ENCODE measurements at places on chromosomes 7 and 10.
A peak's percentile ranks its signal among the peaks of the same experiment; 100 is the strongest.

DNA sequence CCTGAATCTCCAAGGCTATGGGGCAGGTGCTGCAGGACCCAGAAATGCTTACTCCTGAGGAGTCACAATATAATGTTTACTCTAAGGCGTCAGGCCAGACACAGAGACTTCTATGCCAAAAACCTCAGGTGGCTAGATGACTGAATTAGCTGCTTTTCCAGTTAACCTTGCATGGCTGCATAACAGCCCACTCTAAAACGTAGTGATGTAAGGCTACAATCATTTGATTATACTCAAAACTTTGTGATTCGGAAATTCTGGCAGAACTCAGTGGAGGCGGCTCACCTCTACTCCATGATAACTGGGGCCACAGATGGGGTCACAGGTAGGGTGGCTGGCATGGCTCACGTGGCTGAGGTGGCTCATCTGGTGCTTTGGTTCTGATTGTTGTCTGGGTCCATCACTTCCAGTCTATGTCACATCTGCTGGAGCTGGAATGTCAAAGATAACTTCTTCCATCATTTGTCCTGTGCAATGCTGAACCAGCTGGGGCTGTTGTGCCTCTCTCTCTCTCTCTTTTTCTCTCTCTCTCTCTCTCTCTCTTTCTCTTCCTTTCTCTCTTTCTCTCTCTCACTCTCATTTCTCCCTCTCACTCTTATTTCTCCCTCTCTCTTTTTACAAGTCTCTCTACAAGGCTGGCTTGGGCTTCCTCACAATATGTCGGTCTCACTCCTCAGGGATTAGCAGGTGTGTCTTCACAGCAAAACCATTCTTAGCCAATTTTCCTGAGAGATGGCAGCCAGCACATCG is 11.8 kb downstream of the TMEM72 start:
- no peak for DNase-seq

- DNase-seq, result no peak
These were observed 125.3 kb downstream of the NEURL1 start for GRCh38 chr10:103618575-103619423.

DNA sequence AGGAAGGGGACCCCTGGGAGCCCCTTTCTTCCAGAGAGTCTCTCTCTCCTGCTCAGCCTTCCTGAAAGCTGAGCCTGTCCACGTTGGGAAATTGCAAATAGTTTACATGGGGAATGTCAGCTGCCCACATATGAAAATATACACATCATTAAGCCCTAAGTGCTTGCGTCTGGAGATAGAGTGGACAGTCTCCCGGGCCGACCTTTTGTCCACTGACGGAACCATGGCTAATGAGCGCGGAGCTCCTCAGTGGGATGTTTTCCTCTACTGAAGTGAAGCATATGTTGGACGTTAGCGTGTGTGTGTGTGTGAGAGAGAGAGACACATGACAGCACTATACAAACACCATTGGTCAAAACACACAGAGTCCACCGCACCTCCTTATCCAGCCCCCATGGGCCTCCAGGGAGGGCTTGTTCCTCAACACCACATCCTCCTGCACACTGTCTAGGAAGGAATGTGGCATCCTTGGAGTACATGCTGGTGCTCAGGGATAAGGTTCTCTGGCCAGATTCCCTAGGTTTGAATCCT is 128.4 kb downstream of the RGS10 start:
- DNase-seq, result no peak

DNA sequence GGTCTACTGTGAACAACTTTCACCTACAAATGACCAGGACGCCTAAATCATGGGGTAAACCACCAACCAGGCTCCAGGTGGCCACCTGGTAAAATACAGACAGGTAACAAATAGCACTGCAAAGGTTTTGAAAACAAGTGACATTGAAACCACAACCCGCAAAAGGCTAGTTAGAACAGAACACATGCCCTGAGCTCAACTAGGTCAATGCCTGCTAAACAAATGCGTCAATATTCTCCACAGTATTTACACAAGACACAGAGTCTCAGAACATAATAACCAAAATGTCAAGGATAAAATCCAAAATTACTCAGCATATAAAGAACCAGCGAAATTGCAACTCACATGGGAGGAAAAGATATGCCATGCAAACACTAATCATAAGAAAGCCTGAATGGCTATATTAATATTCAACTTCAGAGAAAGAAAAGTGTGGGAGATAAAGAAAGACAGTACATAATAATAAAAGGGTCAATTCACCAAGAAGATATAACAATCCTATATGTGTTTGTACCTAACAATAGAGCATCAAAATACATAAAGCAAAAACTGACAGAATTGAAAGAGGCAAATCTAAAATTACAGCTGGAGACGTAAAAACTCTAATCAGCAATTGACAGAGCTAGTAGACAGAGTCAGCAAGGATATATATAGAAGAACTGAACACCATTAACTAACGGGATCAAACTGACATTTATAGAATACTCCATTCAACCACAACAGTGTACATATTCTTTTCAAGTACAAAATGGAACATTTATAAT is 47.6 kb downstream of the SMURF1 start:
- no peak for DNase-seq

GRCh38 chr7:156145184-156145583 is 332.9 kb upstream of the SHH start:
- no peak for DNase-seq

- DNase-seq, result no peak
These were observed 229.6 kb downstream of the PRPF18 start for GRCh38 chr10:13816195-13816925.

- DNase-seq, result no peak
These were observed 3.9 kb upstream of the HOXA2 start for GRCh38 chr7:27106181-27106900.

DNA sequence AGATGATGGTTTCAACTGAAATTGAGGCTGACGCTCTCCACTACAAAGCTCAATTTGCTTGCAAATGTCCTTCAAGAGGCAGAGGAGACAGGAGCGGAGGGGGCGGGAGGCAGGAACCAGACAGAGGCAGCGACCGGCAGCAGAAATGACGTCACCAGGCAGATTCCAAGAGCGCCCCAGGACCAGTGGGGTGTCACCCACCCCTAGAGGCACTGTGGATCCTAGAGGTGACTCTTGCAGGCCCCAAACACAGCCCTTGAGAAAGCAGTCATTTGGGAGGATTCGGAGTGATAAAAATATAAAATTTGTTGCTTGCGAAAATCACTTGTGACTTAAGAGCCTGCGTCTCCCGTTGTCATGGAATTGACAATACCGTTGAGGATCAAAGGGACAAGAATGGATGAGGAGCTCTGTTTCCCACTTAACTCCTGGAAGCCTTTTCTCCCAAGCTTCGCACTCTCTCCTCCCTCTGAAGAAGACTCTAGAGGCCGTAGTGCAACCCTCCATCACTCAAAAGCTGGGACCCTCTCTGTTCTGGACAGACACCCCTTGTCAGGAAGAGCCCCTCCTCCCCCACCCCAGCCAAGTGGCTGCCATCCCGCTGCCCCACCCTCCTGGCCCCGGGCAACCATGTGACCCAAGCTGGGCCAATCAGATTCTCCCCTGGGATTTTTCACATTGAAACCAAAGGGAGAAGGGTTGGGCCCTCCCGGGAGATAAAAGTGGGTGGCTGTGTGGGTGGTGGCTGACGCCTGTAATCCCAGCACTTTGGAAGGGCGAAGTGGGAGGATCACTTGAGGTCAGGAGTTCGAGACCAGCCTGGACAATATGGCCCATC is 16.3 kb upstream of the SLC29A4 start:
- DNase-seq, result no peak

- no peak for DNase-seq
These were observed 58.4 kb upstream of the PCGF5 start for GRCh38 chr10:91162050-91162494.

GRCh38 chr10:132420469-132420980 is 23.5 kb downstream of the PWWP2B start:
- no peak for DNase-seq

- no peak for DNase-seq
These were observed at the start of gene LAMB1 for GRCh38 chr7:108002726-108003598. Gene LAMB1 (minus strand): TSS chr7:108003161. CDS start chr7:108002885, 276 bp downstream.

DNA sequence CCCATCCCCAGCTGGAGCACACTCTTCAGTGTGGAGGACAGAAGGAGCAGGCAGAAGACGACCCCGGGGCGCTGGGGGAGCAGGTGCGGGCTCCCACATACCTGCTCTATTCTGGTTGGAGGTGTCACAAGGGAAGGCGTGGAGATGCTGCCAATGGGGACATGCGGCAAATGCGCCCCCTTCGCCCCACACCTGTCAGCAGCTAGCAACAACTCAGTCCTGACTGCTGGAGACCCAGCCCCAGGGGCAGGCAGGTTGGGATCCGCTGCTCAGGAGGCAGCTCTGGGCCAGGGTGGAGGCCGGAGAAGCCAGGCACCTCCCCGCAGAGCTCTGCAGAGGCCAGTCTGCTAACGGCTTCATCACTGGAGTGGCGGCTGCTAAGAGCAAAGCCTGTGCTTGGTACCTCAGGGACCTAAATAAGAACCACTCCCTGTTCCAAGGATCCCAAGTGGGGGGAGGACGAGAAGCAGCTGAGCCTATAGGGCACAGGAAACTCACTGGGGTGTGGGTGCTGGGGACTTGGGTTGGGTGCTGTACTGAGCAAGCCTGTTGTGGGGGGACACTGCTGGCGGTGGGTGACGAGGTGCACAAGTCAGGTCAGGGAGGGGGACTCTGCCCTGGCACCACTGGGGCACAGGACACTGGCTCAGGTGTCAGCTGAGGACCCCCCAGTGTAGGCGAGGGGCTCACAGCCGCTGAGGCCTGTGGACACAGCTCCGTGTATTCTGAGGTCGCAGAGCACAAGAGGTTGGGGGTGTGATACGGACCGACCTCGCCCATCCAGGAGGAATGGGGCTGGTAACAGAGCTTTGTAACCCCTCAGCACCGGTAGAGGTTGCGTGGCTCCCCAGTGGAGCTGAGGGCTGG is 19.2 kb upstream of the GPR146 start:
- DNase-seq, result no peak

DNA sequence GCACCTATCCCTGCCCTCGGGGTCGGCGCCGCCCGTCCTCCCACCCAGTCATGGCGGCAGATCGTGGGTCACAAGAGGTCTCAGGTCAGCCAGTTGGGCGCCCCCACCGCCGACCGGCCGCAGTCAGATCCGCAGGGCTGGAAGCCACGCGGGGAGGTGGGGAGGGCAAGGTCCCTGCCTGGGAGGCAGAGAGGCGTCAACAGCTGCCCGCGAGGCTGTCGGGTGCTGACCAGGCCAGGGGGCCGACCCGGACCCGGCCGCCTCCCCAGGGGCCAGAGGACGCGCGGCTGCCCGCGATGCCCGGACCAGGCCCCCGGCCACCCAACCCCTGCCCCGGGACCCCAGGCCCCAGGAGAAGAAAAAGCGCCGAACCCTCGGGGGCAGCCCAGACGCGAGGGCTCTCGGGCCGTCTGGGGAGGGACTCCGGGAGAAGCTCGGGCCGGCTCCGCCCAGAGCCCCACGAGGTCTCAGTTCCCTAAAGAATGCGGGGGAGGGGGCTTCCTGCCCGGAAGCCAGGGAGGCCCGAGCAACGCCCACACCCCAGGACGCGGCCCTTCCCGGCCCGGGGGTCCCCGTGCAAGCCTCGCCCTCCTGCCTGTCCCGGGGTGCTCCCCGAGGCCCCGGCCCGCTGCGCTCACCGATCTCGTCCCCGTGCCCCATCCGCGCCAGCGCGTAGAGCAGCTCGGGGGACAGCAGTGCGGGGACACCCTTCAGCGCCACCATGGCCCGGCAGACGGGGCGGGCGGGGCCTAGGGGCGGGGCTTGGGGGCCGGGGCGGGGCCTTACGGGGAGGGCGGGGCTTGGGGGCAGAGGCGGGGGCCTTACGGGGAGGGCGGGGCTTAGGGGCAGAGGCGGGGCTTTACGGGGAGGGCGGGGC is at the start of gene FUOM:
Gene FUOM, minus strand, starts transcription at position 735 of the 877 bp plus-strand sequence. Its CDS starts 12 bp downstream, at position 723.
- peak; percentile 53 for DNase-seq

DNA sequence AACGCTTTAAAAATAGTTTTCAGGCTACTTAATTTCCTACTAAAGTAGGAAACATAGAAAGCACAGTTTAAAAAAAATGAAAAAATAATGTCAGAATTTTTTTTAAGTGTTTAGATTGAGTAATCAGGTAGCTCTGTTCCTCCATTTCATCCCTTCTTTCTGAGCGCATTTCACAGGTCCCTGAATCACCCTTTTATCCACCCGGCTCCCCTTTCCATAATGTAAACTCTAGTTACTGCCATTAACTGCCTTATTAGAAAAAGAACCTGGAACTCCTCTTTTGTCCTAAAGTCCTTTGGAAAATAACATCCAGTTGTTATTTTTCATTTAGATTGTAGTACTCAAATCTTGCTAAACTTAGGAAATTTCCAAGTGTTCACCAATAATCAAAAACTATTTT is 5.8 kb downstream of the KCND2 start:
- DNase-seq, result no peak

GRCh38 chr10:30412901-30413300 is 21.1 kb upstream of the MAP3K8 start:
- DNase-seq, result no peak

Measured in stimulated activated CD4-positive, alpha-beta T cell treated with anti-CD3 and anti-CD28 coated beads, Interleukin-1b, Interleukin-23, amount 100 ng/mL, for 24 hours (primary cell).